Muscle of back (tissue), 13 donors: ENCODE measurements at places on chromosomes 11 and 22. TPM values are rescaled to one million over a fixed set of nuclear protein-coding genes. Genes with fewer than 3 reads are reported as not detected.

APOBEC3H gene
- polyA plus RNA-seq, result not detected

TSPAN4 gene
- 41.8 TPM for polyA plus RNA-seq

NADSYN1 gene
- 19.4 TPM for polyA plus RNA-seq

RTN4RL2 gene
- polyA plus RNA-seq, result 27.2 TPM

MEI1 gene
- 0.54 TPM for polyA plus RNA-seq

NPAS4 gene
- polyA plus RNA-seq, result 0.07 TPM

MS4A4A gene
- polyA plus RNA-seq, result 7.2 TPM

GAL3ST3 gene
- 0.29 TPM for polyA plus RNA-seq

RBFOX2 gene
- 161 TPM for polyA plus RNA-seq

SPDYC gene
- not detected for polyA plus RNA-seq

C11orf97 gene
- polyA plus RNA-seq, result not detected

GRCh38 chr11:23932485-23932898 is 564.4 kb upstream of the LUZP2 start:
- DNase-seq, result peak; percentile 20

GRCh38 chr22:23265368-23265700 is 85.0 kb downstream of the BCR start:
- no peak for DNase-seq

DNA sequence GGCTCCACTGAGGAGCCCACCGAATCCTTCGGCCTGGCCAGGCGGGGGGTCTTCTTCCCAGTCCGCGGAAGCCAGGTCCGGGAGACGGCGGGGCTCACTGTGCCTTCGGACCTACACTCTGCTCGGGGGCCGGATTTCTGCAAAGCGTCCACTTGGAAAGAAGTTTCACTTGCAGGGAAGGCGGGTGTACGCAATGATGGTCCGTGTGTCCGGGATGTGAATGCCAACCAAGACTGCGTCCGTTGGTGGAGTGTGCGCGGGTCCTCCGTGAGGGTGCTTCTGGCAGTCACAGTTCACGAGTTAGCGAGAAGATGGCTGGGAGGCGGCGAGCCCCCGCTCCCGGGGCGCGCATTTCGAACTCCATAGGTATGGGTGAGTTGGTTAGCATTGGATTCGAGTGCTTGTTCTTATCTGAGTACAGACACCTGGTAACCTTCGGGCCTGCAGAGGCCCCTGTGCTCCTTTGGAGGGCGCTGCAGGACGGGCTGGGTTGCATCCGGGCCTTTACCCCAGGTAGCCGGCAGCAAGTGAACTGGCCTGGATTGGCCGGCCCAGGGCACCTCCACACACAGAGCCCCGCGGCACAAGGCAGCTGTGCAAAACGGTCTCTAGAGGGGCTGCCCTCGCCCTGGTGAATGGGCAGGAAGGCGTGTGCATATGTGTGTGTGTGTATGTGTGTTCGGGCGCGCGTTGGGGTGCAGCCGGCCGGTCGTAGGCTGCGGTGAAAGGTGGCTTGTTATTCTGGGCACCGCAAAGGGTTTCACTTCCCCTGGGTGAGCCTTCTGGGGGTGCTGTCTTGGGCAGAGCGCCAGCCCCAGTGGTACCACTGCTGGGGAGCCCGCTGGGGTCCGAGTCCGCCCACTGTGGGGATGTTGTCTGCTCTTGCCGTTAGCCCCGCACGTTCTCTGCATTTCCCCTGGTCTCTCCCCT is 13.3 kb upstream of the CYP2R1 start:
- DNase-seq, result no peak

GRCh38 chr22:30439226-30439625 is 13.7 kb downstream of the MTFP1 start:
- no peak for DNase-seq

GRCh38 chr22:33605221-33605620 is 315.1 kb downstream of the LARGE1 start:
- no peak for DNase-seq

- no peak for DNase-seq
These were observed 59.9 kb downstream of the FBXO7 start for GRCh38 chr22:32534252-32535235.

DNA sequence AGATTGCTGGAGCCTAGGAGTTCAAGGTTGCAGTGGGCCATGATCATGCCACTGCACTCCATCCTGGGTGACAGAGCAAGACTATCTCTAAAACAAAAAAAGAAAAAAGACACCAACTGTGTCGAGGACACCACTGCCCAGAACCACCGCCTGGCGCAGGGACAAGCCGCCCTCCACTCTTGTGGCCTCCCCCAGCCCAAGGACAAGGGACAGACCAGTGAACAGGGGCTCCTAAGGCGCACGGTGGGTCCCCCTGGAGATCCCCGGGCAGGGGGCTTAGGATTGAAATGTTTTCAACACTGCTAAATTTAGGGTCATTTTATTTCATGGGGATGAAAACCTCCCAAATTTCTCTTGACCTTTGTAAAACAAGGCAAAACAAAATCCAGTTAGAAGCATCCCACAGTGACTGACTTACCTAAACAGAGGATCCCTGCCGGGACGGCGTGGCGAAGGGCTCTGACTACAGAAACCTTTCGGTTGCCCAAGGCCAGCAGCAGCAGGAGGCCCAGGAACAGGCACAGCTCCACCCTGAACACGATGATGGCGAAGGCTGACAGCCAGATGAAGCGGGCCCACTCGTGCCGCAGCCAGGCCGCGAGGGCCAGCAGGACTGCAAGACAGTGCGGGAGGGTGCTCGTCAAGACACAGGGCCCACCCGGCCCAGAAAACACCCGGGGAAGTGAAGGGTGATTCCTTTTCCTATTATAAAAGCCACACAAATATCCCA is 8.6 kb downstream of the ALG12 start:
- no peak for DNase-seq

GRCh38 chr22:44086271-44087088 is 62.4 kb downstream of the PARVB start:
- DNase-seq, result peak; percentile 78

GRCh38 chr11:1880746-1881441 is 10.8 kb downstream of the PRR33 start:
- peak; percentile 78 for DNase-seq

DNA sequence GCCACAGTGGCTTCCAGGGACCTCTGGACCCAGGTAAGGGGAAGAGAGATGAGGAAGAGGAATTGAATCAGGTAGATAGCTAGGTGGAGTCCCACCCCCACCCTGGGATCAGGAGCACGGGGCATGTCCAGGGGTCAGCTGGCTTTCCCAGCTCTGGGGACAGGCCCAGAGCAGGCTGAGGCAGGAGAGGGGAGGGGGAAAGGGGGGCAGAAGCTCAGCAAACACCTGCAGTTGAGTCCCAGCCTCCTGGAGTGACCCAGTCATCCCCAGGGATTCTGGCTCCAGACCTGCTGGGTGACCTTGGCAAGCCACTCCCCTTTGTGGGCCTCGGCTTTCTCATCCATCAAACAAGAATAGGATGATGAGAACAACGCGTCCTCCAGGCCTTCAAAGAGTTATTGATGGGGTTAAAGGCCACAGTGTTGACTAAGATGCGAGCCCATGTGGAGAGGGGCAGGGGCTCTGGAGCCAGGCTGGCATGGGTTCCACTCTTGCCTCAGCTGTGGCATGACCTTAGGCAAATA is 16.0 kb downstream of the STARD10 start:
- no peak for DNase-seq

DNA sequence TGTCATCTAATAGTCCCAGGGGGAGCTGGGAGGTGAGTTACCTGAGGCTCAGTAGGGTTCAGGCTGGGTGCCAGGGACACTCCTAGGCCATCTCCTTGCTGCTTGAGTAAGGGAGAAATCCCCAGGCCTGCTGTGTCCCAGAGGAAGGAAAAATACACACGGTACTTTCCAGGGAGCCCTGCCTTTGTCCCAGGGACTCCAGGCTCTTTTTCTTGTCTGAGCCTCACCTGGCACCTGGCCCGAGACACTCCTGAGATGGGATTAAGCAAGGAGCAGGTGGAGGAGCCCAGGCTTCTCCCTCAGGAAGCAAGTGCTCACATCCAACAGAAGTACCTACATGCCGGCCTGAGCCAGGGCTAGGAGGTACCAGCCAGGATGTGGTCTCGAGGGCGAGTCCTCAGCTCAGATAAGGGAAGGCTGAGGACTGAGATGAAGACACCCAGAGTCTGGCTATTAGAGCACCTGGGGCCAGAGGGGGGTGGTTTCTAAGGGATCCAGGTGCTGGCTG is 899 bp upstream of the KLHDC7B start:
- no peak for DNase-seq

DNA sequence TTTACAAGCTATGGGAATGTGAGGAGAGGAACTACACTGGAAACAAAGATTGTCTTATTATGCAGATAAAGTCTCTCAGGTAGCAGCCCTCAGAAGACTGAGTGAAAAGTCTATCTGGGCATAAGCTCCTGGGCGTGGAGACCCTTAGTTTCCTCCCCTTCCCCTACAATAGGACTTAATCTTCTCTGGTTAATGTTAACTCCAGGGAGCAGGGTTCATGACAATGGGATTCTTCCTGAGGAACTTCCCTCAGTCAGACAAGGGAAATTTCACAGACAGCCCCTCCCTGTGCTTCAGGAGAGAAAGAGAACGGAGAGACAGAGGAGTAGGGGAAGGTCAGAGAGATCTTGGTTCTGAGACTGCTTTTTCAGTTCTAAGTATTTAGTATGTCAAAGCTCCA is 1428.6 kb downstream of the LRRC4C start:
- no peak for DNase-seq

GRCh38 chr11:25900814-25901213 is 431.1 kb upstream of the ANO3 start:
- DNase-seq, result no peak

- DNase-seq, result no peak
These were observed 191.3 kb downstream of the KIF18A start for GRCh38 chr11:27916541-27917100.

- DNase-seq, result no peak
These were observed 36.4 kb downstream of the DKK3 start for GRCh38 chr11:11971906-11972547.

GRCh38 chr11:27443746-27444507 is 28.7 kb downstream of the LGR4 start:
- no peak for DNase-seq

DNA sequence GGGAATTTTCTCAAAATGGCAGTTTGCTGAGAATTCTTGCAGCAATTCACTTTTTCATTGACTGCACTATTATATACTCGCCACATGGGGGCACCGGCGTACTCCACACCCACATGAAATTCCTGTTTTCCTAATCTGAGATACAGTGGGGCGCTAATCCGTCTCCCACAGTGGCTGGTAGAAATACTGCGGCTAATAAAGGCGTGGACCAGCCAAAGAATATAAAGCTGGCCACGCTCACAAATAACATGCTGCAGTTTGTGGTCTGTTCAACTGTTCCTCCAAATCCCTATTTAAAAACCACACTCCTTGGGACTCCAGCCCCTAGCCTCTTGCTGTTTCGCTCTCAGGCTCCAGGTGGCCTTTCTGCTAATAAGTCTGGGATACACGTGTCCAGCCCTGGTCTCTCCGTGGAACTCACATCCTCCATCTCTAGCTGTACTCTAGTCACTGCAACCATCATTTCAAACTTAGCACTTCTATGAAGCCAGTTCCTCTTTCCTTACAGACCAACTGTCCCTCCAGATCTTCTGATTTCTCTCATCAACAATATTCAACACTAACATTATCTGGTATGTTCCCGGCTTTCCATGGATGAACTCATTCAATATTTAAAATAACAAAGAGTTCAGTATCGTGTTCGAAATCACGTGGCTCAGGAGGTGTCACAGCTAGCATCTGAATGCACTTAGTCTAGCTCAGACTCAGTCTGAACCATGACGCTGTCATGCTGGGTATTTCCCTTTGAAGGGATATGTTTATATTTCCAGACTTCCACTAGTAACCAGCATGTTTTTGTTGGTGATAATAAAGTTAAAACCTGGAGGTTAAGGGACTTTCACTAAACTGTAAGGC is 22.0 kb downstream of the TBRG1 start:
- peak; percentile 83 for DNase-seq

DNA sequence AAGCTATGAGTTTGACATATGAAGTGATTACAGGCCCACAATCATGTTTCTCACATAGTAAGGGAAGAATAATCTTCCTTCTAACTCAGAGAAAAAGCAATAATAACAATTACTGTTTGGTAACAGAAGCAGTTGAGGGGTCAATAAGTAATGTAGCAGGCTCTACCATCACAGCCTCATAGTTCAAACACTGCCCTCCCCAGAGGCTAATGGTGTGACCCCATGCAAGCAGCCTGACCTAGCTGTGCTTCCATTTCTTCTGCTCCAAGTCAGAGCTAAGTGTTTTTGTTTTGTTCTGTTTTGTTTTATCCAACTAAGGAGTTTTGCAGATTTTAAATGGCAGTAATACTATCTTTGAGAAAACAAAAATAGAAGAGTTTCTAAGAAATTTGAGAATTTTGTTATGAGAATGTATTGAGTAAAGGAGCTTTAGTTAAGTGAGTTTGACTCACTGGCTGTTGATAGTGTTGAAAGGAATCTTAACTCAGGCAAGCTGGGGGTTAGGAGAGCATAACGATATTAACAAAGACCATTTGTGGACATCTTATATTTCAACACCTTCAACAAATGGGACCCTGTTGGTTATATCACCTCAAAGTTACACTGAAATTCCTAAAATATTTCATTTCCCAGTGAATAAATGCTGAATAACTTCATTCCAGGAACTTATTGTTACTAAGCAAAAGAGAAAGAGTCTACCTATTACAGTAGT is 48.5 kb downstream of the GUCY1A2 start:
- DNase-seq, result no peak

GRCh38 chr22:19407649-19408606 is 23.6 kb downstream of the HIRA start:
- DNase-seq, result no peak
